ENCODE measurements at places on chromosomes 13 and 19.

- DNase-seq, result no peak
Observed at GRCh38 chr19:46637224-46637623, 1.2 kb upstream of the GNG8 start.

DNA sequence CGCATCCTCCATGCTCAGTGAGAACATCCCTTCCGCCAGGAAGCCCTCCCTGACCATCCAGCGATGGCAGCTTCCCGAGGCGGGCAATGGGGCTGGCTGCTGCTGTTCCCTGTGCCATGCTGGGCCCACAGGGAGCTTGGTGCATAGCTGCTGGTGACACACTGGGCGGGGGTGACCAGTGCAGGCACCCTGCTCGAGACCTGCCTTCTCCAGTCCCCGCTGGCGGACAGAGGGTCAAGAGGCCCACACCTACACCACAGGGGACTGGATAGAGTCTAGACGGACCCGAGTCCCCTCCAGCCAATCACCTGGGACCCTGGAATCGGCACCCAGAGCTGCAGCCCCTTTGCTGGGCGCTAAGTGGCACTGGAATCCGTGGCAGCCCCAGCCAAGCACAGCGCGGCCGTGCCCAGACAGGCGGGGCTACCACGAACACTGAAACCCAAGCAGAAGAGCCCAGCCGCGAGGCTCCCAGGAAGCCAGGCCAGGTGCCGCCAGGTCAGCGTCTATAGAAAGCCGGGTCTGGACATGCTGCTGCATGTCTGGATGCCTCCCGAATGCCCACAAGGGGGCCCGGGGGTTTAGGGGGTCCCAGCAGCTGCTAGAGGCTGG, 9.0 kb upstream of the TBXA2R start:
- DNase-seq, result no peak

DNA sequence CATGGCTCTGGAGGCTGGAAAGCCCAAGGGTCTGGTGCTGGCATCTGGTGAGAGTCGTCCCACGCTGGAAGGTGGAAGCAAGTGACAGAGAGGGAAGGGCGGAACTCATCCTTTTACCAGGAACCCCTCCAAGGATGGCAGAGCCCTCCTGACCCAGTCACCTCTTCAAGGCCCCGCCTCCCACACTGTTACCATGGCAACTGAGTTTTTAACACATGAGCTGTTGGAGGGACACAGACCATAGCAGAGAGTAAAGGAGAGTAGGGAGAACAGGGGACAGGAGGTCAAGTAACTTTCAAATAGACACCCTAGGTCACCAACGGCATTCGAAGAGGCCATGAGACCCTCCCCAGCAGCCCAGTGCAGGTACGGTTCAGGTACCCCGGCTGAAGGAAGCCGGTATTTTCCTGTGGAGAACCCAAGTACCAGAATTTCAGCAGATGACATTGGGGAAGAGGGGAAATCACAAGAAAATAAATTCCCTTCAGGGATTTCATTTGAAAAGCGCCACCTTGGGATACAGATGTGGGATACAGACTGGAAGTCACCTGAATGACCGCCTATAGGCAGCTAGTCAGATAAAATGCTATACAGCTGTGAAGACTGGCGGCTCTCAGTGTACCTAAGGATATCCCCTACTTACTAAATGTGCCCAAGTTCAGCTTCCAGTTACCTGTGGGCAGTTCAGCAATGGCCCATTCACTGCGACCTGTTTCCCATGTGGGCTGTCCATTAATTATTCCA, 8.0 kb downstream of the IL17D start:
- DNase-seq, result no peak

DNA sequence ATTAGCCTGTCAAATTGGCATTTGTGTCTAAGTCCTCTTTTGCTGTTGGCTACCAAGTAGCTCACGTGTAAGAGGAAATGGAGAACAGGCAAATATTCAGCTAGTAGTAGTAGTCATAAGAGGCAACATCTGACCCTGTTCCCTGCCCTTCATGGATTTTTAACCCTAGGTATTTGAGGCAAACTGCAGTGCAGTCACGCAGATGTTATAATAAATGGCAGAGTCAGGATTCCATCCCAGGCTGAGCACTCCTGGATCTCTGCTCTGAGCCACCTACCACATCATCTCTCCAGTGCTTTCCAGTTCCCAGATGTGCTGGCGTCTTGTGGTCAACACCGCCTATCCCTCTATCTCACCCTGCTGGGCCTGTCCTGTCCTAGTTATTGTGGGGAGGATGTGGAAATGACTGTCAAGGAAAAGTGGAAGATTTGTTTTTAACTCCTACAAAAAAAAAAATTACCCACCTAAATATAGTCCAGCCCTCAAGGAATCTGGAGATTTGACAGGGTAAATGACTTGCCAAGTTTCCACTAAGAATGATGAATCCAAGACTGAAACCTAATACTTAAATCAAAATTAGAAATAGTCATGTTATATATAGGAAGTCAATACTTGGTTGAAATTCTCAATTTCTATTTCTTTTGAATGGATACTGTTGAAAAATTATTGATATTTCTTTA, 322.9 kb downstream of the GPC6 start:
- no peak for DNase-seq

- DNase-seq, result no peak
Observed at GRCh38 chr19:33403973-33404304, 30.4 kb downstream of the CEBPG start.

- DNase-seq, result no peak
Observed at GRCh38 chr13:89796196-89796595, 1551.3 kb upstream of the MIR17HG start.

DNA sequence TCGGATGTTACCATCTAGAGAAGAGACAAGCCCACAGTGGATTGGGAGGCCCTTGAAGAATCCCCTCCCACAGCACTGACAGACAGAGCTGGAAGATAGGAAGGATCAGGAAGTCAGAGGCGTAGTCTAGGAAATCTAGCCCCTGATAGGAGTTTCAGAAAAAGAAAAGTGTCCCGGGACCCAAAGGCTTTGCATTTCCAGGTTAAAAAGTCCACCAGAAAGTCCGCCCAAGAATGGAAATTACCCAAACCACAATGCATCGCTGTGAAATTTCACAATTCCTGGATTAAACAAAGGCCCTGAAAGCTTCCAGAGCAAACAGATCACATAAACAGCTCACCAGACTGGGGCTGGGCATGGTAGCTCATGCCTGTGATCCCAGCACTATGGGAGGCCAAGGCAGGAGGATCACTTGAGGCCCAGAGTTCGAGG, 146.9 kb downstream of the KDM4B start:
- no peak for DNase-seq

- no peak for DNase-seq
Observed at GRCh38 chr19:17687141-17687856, 855 bp downstream of the UNC13A start.

- no peak for DNase-seq
Observed at GRCh38 chr13:86020351-86021002, 221.3 kb upstream of the SLITRK6 start.

- no peak for DNase-seq
Observed at GRCh38 chr13:25762281-25762680, 289.5 kb downstream of the SHISA2 start.

DNA sequence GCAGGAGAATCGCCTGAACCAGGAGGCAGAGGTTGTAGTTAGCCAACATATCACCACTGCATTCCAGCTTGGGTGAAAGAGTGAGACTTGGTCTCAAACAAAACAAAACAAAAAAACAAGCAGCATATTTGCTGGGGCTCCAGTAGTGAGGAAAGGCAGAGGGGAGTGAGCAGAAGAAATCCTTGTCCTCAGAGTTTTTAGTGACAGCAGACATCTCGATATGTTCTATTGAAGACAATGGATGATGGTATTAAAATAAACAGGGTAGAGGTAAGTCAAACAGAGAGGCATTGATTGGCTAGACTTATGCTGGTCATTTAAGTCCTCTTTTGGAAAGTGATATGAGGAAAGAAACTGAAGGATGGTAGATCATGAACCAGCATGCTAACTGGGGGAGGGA, 19.0 kb downstream of the NLRP7 start:
- DNase-seq, result no peak

DNA sequence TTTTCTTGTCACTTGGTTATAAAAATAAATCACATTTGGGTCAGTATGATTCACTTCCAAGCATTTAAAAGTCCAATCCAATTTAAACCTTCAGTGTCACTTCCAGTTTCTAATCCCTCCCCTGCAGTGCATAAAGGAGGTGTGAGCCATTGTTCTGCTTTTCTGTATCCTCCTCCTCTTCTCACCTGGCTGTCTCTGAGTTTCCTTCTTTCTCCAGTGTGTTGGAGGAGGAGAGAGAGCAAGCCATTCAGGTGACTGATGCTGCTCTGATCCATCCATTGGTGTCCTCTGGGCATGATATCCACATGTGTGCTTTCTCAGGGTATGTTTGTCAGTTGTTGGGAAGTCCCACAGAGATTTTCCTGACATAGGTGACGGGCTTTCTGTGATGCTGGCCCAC, 1.2 kb downstream of the NUDT15 start:
- peak; percentile 41 for DNase-seq

DNA sequence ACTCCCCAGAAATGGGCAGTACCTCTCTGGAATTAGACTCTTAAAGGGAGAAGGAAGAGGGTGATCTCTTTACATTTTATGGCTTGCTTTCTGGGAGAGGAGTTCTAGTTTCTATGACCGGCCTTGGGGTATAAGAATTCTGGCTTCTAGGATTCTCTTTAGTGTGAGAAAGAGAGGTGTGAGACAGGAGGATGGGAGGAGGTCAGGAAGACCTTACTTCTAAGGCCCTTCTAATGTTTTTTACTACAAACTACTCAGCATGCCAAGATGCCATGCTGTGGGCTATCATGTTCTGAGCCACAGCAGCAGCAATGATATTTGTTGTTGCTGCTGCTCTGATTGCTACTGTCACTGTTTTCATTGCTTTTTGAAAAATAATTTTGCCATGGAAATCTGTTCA, 538.3 kb downstream of the SLITRK6 start:
- DNase-seq, result no peak

DNA sequence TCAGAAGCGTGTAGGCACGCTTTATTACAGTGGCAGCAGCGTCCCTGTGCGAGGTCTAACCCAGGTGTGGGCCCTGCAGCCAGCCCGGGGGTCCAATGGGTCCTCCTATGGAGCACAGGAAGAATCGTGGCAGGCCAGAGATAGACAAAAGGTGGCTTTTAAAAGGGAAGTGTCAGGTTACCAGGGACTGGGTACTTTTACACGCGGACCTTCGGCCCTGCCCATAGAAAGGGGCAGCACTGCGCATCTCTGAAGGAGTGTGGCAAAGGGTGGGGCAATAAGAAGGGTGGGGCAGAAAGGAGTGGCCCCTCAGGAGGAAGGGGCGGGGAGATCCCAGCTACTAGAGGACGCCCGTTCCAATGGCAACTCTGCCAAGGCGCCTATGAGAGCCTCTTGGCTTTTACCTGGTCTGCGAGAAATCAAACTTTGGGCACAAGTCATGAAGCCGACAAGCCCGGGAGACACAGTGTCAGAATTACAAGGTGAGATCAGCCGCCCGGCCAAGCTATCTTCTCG, 1419.8 kb downstream of the UQCRFS1 start:
- peak; percentile 71 for DNase-seq

DNA sequence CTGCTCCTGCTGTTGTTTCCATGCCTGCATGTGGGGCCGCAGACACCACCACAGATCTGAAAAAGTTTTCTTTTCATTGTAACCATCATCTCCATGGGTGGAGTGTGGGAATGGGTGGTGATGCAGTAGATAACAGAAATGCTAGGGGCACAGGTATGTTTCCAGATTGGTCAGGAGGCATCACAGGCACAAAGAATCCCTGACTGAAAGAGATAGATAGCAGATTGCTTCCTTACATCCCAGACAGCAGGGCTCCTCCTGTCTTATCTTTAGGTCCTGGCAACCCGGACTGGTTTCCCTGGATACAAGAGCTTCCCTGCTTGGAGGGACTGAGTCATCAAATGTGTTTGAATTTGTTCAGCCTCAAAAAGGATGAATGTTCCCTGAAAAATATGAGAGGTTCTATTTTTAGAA, 1937.6 kb downstream of the PCDH9 start:
- peak; percentile 32 for DNase-seq

DNA sequence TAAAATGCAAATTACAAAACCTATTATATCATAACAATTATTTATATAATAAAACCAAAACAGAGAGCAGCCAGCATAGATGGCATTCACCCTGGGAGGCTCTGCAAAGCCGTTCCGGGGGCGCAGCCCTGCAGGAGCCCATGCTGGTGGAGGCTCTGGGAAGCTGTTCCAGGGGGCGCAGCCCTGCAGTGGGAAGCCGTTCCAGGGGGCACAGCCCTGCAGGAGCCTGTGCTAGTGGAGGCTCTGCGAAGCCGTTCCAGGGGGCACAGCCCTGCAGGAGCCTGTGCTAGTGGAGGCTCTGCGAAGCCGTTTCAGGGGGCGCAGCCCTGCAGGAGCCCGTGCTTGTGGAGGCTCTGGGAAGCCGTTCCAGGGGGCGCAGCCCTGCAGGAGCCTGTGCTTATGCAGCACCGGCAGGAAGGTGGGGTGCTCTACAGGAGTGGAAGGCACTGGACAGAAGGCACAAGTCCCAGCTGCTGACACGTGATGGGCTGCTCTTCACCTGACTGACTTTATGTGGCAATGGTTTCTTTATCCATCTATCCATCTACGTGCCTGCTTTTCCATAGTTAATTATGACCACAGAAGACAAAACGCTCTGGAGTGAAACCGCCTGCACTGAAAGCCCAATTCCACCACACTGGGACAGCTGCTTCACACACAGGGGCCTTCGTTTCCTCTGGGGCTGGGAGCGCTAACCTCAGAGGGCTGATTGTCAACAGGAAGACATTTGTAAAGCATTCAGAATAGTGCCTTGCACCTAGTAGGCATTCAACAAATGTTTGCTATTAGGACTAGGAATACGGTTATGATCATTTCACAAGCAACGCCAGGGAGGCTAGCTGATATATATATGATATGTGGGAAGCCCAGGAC, 23.7 kb downstream of the PCID2 start:
- DNase-seq, result no peak

DNA sequence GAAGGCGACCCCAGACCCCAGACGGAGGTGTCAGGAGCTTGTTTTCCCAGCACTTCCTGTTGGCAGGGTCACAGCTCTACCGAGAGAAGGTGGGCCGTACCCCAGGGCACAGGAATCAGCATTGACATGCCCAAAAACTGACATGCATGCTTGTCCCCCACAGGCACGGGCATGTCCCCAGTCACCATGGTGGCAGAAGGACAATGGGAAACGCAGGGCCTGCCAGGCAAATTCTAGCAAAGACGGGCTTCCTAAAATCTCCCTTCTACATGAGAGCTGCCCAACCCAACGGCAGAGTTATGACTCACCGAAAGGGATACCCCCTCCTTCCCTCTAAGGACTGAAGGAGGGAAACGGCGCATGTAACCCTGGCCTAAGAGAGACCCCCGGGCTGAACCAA, 18.5 kb downstream of the TSHZ3 start:
- DNase-seq, result no peak

- no peak for DNase-seq
Observed at GRCh38 chr13:42331009-42331408, 59.1 kb downstream of the AKAP11 start.

All from endothelial cell of umbilical vein (primary cell).